Stimulated activated CD8-positive, alpha-beta memory T cell treated with anti-CD3 and anti-CD28 coated beads, Interleukin-15, amount 100 ng/mL, for 1 hour (primary cell): ENCODE measurements at places on chromosomes 1 and 21.

- DNase-seq: no peak
Observed at GRCh38 chr1:68185743-68186142, 46.6 kb downstream of the WLS start.

GRCh38 chr1:229339520-229339919 is 3.3 kb downstream of the CCSAP start:
- no peak for DNase-seq

DNA sequence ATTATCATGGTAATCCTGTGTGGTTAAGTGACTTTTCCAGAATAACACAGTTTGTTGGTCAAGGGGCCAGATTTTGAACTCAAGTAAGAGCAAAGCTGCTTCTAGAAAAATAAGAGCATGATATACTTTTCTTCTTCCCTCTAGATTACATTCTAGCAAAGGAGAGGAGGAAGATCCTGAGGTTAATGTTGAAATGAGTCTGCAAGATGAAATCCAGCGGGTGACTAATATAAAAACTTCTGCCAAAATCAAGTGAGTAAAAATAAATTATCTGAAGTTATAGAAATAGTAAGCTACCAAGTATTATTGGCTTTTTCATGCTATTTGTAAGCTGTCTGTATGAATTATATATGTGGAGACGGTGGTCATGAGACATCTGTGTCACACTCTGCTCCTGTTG is 12.8 kb downstream of the WDR3 start:
- no peak for DNase-seq

DNA sequence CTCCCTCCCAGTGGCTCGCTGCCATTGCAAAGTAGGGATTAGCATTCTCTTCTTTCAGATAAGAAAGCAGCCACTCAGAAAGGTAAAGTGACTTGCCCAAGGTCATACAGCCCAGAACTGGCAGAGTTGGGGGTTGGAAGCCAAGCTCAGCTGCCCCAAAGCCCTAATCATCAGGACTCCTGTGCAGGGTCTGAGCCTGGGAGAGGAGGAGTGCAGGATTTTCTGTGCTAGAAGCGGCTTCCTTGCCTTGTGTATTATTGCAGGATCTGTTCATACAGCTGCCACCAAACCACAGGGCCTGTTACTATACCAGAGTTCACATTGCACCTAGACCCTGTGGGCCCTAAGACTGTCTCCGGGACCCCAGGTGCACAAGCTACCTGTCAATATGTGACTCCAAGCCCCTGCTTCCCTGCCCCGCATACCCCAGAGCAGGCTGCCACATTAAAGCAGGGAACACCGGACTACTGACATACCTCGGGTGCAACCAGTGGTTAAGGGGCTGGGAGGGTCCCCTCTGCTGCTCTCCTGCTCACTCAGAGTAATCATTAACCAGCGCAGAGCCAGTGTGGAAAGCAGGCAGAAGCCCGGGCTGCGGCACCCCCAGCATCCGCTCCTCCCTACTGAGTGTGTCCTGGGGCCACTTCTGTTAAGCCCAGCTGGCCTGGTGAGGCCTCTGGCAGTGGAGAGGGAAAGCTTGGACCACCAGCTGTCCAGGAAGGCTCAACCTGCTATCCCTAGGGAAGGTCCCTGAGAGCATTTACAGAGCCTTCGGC is 15.8 kb downstream of the HSPG2 start:
- no peak for DNase-seq

DNA sequence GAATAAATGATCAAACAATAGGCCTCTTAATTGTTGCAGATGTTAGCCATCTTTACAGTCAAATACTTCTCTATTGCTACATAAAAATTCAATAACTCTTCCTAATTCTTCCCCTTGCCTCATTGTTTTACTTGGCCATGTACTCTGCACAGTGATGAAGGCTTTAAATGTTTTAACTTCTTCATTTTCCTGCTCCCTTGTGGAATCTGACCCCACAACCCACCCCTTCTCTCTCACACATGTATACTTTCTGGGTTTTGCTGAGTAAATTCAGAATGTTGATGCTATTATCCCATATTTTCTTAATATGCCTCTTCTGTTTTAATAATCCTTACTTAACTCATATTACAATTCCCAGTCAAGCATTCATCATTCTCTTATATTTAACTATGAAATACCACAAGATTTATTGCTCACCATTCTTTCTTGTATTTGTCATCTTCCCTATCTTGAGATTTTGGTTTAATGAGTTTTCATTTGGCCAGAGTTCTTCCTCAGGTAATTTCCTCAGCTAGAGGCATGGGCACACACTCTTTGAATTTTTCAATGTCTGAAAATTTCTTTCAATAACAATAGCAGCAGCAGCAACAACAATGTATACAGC is 327.8 kb upstream of the USP24 start:
- DNase-seq: no peak

DNA sequence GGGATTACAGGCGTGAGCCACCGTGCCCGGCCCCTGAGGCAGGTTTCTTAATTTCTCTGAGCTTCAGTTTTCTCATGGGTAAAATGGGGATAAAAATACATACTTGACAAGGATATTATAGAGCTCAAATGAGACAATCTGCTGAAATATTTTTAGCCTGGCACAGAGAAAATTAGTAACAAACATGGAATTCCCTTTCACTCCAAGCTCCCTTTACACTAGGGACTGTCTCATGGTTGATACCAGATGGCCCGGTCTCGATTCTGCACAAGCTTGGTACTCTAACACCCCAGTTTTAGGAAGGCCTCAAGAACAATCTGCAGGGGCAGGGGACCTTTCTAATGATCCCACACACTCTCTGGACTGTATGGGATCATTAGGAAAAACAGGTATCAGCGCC is 671.7 kb downstream of the SMYD3 start:
- no peak for DNase-seq

DNA sequence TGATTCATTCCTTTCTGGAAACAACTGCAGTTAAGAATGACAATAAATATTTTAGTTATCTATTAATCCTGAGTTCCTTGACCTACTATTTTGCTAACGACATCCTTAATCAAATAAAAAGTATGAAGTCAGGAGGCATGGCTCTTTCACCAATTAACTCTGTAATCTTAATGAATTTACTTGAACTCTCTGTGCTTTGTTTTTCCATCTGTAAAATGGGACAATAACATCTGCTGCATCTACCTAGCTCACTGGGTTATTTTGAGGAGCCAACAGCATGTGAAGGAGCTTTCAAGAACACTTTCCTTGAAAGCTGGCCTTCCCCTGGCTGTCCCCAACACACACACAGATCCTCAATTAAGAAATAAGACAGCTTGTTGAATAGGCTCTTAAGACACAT is 47.9 kb downstream of the COLGALT2 start:
- no peak for DNase-seq

GRCh38 chr1:16349847-16350406 is 2.4 kb downstream of the FBXO42 start:
- DNase-seq: no peak

GRCh38 chr1:29900712-29901111 is 664.4 kb downstream of the PTPRU start:
- no peak for DNase-seq

DNA sequence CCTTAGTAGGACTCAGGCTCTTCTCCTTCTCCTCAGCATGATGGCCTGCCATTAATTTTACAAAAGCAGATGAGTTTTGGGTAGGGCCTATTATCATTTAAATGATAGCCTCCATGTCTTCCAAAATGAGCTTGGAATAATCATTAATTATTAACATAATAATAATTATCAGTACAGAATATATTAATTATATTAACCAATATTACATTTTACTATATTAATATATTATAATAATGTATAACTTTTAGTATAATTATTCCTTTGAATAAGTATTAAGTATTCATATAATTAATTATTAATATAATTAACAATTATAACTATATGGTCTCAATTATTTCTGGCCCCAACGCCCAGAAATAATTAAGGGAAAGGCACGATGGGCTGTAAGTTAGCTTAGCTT is 318.6 kb upstream of the ADGRL4 start:
- DNase-seq: no peak

DNA sequence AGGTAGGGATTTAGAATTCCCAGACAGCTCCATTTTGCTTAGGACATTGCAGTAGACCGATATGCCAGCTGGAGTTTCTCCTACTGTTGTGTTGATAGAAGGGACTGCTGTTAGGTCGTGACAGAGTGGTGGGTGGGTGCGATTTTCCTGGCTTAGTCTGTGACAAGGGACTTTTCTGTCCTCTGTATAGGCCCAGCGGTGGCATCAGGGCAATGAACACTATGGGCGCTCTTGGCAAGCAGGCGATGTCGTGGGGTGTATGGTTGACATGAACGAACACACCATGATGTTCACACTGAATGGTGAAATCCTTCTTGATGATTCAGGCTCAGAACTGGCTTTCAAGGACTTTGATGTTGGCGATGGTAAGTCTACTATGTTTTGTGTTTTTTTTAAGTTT is 321.8 kb downstream of the ZP4 start:
- no peak for DNase-seq

DNA sequence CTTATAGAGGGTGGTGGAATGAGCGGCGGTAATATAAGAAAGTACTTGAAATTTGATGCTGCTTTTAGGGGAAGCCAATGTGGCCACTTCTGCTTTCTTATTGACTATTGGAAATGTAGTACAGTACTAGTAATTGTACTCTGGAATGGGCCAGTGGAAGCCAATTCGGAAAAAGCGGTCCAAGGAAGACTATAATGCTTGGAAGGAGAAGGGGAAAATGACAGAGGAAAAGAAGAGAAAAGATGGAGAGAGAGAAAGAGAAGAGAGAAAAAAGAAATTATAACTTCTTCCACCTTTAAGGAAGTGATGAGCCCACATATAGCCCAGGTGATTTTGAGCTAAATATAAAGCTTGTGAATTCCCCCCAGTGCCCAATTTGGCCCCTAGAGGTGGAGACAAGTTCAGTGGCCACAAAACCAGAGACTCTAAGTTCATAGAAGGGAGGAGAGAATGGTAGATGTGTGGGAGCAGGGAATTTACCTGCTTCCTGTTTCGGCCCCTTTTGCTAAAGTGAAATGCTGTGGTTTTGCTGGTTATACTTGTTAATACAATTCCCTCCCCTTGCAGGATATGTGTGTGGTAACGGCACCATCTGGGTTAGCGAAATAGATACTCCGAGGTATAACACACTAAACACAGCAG is 35.7 kb upstream of the DUSP10 start:
- DNase-seq: no peak

- no peak for DNase-seq
Observed at GRCh38 chr1:212728606-212729005, 29.0 kb upstream of the BATF3 start.

- DNase-seq: no peak
Observed at GRCh38 chr1:93621246-93621645, 60.4 kb downstream of the BCAR3 start.

GRCh38 chr1:183685112-183685713 is 32.1 kb upstream of the APOBEC4 start:
- no peak for DNase-seq

DNA sequence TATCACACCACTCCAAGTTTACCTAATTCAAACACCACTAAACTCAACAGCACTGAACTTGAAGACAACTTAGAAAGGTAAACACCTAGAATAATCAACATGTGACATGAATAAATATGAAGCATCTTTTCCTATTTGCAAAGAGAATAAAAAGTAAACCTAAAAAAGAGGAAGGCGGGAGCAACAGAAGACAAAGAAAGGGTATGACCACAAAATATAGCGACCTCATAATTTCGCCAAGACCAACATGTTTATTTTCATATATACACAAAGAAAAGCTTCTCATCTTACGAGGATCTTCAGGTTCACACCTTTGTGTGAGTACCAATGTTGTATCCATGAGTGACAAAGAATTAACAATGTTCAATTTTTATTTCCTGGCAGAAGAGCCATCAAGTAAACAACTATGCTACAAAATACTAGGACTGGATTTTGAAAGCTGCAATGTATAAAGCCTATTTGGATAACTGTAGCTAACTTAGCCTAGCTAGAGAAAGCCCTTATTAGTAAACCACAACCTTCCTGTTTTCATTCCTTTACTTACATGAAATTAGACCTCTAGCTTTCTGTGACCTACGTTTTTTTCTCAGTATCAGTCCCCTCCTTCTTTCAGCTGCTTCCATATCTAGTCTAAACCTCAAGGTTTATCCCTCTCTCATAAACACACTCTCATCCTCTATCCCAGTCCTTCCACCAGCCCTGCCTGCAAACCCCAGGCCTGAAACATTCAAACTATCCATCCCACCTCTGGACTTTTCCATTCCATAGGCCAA is 21.3 kb upstream of the PHTF1 start:
- no peak for DNase-seq

- DNase-seq: no peak
Observed at GRCh38 chr1:110671361-110671760, 3.4 kb downstream of the KCNA3 start.

- no peak for DNase-seq
Observed at GRCh38 chr1:54262244-54262643, 62.3 kb downstream of the MRPL37 start.

GRCh38 chr1:54428837-54429518 is 22.8 kb upstream of the SSBP3 start:
- no peak for DNase-seq

DNA sequence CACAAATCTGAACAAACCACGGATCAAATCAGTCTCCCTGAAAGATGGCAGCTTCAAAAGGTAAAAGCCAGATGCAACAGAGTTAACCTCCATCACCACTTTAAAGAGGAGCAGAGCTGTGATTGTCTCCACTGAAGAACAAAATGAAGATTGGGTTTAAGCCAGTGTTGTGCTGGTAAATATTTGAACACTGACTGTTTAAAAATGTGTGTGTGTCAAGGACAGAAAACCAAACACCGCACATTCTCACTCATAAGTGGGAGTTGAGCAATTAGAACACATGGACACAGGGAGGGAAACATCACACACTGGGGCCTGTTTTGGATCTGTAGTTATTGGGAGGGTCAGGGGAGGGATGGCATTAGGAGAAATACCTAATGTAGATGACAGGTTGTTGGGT is 83.9 kb downstream of the ST6GALNAC5 start:
- no peak for DNase-seq

DNA sequence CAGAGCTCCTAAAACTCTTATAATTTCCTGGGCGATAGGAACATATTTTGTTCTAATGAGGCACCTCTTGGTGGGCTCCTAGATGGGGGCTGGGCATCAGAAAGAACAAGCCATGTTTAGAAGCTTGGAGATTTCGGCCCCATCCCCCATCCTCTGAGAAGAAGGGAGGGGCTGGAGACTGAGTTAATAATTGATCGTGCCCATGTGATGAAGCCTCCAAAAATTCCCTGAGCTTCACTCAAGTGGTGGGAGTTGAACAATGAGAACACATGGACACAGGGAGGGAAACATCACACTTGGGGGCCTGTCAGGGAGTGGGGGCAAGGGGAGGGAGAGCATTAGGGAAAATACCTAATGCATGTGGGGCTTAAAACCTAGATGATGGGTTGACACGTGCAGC is 18.1 kb downstream of the C1orf115 start:
- no peak for DNase-seq

DNA sequence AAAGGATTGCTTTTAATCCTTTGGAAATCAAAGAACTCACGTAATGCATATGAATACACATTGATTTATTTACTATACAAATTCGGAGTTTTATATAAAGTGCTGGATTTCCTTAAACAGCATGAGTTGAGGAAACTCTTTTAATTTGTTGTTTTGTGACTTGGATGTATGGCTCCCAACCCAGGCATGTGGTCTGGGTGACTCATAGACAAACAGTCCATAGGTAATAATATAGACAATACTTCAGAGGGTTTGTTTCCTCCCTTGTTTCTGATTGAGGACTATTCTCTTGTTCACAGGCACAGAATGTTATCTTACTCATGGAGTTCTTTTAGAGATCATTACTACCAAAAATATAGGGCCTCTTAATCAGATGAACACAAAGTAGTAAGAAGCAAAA is 43.8 kb downstream of the XPR1 start:
- no peak for DNase-seq

GRCh38 chr21:17195351-17195750 is 317.5 kb upstream of the CXADR start:
- no peak for DNase-seq

- DNase-seq: no peak
Observed at GRCh38 chr1:234602334-234603220, 7.4 kb downstream of the IRF2BP2 start.
